Left colon (tissue), 2 donors: ENCODE measurements at places on chromosomes 2 and 18. TPM values are rescaled to one million over a fixed set of nuclear protein-coding genes. Genes with fewer than 3 reads are reported as not detected.

- no peak for DNase-seq
These were observed 256.1 kb downstream of the RPRM start for GRCh38 chr2:153222231-153223165.

DNA sequence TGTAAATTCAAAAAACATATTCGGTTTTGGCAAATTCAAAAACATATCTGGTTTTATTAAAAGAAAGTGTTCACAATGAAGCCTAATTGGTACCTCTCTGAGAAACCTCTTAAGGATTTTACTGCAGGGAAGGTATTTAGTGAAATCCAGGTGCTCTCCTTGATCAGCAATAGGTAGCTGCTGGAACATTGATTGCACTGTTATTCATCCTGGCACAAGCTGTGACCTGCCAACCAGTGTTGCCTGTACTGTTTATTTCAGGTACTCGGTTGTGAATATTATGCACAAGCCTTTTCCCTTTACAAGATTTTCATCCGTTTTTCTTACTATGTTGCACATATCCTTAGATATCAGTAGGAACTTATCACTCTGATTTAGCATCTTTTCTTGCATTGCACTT lies 155.8 kb upstream of the ZEB2 start:
- no peak for DNase-seq

GRCh38 chr2:26184555-26185303 lies 11.8 kb downstream of the GAREM2 start:
- DNase-seq = peak; percentile 81

DNA sequence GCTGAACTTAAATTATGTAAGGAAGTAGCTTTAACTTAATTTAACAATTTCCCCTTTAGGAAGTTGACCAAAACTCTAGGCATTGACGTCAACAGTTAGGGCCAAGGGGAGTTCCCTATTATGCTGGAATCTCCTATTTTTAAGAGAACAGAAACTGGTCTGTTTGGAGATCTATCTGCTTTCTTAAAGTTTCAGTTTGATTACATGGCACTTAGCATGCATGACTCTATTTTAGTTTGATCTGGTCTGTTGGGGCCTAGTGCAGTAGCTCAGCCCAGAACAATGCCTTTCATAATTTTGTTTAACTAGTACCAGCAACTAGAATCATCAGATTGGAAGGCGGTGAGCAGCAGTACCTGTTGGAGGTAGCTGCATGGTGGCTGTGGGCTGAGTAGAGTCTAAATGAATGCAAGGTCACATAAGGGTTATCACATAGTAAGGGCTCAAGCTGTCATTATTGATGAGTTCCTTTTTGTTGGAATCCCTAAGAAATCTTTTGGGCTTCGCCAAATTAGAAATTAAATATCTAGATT lies 60.5 kb upstream of the ZNG1B start:
- no peak for DNase-seq

Gene ACVR1C
- 15.7 TPM for total RNA-seq

- DNase-seq = no peak
These were observed 437.6 kb downstream of the DLGAP1 start for GRCh38 chr18:4017480-4017879.

Gene ZNF385B
- 1.2 TPM for total RNA-seq

DNA sequence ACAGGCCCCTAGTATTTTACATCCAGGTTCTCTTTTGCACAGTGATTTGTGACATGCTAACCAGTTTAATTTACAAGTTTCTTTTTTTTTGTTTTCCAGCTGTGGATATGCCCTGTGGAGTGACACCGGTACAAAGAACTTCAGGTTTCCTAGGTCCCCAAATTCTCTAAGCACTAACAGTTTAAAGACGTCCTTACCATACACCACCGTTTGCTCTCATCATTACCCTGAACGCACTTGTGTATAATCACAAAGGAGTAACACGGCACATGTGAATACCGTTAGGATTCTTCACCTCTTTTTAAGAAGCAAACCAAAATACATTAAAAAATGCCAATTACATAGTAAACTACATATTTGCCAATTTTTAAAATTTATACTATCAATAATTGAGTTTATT lies 853 bp downstream of the LANCL1 start:
- no peak for DNase-seq

DNA sequence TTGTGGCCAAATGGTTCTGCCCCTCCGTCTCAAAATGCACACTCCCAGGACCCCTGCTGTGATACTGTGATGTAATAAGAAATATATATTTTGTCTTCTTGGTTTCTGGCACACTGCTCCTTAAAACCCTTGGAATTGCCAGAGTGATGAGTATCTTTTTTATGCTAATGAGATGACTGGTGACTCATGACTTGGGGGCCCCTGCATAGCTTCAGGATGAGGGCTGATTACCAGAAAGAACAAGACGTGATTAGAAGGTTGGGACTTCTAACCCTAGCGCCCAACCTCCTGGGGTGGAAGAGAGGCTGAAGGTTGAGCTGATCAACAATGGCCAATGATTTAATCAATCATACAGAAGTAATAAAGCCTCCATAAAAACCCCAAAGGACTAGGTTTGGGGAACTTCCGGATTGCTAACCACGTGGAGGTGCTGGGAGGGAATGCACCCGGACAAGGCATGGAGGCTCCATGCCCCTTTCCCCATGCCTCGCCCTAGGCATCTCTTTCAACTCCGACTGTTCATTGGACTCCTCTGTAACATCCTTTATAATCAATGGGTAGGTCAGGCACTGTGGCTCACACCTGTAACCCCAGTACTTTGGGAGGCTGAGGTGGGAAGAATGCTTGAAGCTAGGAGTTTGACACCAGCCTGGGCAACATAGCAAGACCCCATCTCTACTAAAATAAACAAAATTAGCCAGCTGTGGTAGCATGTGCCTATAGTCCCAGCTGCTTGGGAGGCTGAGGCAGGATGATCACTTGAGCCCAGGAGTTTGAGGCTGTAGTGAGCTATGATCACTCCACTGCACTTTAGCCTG lies 89.1 kb downstream of the HS1BP3 start:
- DNase-seq = no peak

- no peak for DNase-seq
These were observed 227.5 kb downstream of the ANKRD30B start for GRCh38 chr18:14975431-14975830.

- DNase-seq = no peak
These were observed 62.4 kb upstream of the GCFC2 start for GRCh38 chr2:75772908-75773630.

Gene POTEE
- total RNA-seq = 0.12 TPM

GRCh38 chr2:178674122-178674521 lies 133.1 kb downstream of the TTN start:
- DNase-seq = no peak

Gene MOCOS
- 5.7 TPM for total RNA-seq

DNA sequence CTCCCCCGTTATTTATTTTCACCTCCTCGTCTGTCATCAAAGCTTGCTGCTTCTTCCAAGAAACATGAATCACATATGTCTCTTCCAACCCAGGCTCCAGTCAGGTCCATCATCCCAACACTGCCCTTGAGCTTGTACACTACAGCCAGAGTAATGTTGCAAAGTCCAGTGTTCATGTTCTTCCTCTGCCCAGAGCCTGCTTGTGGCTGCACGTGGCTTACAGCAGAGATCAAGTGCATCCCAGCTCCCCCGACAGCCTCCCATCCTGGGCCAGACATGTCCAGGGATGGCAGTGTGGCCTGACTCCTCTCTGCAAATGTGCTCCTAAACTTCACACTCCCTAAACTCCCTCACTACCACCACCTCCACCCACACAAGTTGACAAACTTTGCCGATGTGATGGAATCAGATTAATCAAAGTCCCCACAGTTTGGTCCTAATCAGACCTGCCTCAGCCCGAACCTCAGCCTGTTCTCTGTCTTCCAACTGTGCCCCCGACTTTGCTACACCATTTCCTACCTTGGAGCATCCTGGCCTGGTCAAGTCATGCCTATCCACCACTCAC lies 54.2 kb upstream of the MAPRE3 start:
- DNase-seq = no peak

DNA sequence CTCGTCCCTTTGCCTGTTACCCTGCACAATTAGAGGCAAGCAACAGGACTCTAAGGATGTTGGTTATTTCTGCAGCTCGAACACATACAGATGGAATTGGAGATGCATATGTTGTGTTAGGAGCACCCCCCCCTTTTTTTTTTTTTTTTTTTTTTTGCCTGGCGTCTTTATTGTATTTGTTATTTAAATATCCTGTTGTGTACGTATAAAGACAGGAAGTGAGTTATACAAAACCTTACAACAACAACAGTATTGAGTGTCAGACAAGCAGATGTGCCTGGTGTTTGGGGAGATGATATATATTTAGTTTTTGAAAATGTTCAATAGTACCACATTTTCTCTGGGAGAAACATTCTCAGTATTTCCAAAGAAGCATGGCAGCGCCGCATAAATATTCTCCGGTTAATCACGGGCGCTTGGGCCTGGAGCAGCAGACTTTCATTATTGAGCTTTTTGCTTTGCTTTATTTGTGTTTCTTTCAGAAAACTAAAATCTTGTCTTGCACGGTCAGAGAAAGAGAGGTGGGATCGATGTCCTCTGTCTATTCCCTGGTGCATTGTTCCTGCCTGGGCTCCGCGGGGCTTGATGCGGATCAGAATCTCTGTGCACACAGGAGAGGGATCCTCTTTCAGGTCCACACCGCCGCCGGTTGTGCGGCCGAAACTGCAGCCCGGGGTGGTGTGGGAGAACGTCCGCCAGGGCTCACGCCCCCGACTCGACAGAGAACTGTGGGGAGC lies 23.2 kb upstream of the ZNF516 start:
- DNase-seq = peak; percentile 23

DNA sequence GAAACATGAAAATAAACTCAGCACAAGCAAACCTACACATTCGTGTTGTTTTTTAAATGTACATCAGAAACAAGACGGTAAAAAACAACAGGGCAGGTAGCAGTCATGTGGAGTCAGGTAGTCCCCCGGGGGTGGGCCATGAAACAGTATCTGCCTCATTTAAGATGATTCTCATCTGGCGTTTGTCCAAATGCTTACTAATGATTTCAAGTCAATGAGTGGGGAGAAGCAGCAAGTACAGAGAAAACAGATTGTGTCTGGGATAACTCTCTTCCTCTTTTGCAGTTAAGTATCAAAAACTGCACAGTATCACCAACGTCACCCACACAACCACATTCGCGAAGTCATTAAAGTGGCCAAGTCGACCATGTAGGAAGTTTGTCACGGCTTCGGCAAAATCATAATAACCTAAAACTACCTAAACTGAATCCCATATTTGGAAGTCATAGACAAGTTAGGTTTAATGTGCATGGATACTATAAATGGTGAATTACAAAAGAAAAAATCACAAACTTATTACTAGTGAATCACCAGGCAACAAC lies 1.3 kb downstream of the LAPTM4A start:
- DNase-seq = no peak

- no peak for DNase-seq
These were observed 142.3 kb downstream of the SOX11 start for GRCh38 chr2:5834501-5834900.

DNA sequence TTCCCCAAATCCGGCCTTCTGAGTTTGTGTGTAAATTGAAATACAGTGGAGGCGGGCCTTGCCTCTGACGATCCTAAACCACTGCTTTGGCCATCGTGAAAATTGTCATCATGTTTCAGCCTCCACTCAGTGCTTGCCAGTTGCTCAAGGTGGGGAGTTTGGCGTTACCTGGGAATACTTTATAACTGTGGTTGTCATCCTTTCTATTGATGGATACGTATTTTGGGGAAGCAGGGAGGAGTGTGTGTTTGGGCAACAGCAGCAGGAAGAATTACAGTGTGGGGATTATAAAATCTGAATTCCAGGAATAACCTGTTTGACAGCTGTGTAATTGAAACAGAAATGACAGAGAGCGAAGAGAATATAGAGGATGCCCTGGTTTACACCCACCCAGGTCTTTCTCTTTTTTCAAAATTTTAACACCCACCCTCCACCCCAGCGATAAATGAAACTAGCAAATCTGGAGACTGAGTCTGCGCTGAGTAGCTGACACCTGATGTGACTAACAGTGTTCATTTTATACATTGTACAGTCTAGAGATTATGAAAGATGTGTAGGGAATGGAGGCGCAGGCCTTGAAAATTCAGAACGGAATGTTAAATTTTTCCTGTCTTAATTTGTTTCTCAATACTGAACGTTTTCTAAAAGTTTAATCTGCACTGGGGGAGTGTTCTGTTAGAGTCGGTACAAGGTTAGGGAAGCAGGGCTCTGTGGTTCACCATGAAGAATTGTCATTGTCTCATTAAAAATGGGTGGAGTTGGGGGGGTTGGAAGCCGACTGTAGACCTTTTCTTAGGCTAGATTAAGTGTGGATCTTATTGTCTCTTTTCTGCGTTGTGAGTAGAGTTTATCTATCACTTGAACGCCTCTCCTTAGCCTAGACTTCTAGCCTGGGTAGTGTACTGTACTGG lies 1.6 kb downstream of the MAP4K4 start:
- DNase-seq = no peak

- no peak for DNase-seq
These were observed 171.6 kb upstream of the PIEZO2 start for GRCh38 chr18:11320986-11321385.

DNA sequence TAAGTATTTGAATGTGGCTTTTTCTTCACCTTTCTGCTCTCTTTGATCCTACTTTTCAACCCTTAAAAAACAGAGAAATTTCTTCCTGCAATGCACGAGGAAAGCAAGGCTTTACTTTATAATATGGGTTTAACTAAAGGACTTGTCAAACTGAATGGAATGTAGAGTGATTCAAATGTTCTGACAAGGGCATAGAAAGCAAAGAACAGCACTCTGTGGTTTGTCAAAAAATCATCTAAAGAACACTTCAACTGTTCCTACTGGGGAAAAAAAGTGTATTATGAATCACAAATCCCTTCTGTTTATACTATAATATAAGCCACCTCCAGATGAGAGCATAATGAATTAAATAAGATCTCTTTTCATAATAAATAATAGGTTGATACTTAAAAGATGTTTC lies 45.0 kb upstream of the RIT2 start:
- DNase-seq = no peak

Gene ANKRD36B
- total RNA-seq = 23.5 TPM

- DNase-seq = no peak
These were observed 332.5 kb downstream of the PID1 start for GRCh38 chr2:228938629-228939028.

Gene SPATA3
- not detected for total RNA-seq

GRCh38 chr2:151860613-151861146 lies 32.5 kb upstream of the ARL5A start:
- DNase-seq = no peak

Gene SYT4
- 0.46 TPM for total RNA-seq

- no peak for DNase-seq
These were observed 113.2 kb downstream of the USP34 start for GRCh38 chr2:61357681-61358080.

Gene POTEC
- total RNA-seq = not detected

GRCh38 chr2:210461401-210461800 lies 15.2 kb downstream of the LANCL1 start:
- no peak for DNase-seq

Gene CYP27C1
- total RNA-seq = 0.34 TPM
